ENCODE measurements at places on chromosomes 4 and X.

DNA sequence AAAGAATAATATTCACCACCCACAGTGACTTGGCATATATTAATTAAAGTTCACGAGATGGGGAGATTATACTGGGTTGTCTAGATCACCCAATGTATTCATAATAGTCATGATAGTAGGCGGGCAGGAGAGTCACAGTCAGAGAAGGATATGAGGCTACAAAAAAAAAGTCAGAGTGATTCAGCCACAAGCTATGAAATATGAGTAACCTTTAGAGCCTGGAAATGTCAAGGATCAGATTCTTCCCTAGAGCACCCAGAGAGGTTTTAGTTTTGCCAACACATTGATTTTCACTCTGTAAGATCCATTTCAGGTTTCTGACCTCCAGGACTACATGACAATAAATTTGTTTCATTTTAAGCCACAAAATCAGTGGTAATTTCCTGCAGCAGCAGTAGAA is 501.9 kb downstream of the GABRG1 start:
- no peak for DNase-seq

DNA sequence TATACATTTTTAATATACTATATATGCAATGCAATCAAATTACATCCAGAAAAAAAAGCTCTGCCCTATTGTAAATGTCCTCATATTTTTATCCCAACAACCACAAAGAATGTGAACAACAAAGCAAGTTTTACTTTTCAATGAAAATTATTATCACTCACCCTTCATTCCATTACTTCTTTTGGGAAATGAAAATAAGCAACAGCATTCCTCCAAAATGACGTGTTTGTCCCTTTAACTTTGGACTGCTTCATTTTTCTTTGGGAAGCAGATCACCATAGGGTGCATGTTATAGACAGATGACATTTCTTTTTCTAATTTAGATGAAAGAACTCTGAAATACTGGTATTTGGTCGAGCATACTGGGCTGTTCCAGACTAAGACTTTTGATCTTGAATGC is 667.1 kb upstream of the BOD1L1 start:
- DNase-seq = no peak

DNA sequence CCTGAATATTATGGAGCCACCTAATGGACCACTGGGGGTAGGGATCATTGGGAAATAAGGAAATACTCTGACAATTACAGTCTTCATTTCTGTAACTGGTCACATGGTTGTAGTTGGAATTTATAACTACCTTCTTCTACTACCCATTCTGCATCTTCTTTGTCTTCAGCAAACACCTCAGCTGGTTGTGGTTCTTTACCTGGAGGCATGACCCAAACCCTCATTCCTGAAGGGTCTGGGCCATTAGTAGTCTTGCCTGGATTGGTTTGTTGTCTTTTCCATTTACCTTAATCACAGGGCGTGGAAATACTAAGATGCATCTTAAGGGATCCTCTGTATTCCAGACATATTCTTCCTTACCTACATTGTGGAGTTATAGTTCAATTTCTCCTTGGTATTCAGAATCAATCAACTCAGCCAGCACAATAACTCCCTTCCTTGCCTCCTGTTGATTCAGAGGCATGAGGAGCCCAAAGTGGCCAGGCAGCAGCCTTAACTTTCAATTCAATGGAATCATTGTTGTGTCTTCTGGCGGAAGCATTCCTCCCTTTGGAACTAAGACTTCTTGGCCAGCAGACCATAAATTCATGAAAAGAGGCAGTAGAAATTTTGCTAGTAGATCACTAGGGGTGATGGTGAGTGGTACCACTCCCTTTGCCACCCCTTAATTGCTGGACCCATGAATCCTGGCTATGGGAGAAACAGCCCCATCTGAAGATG is 75.7 kb upstream of the RAP2C start:
- peak; percentile 8 for DNase-seq

DNA sequence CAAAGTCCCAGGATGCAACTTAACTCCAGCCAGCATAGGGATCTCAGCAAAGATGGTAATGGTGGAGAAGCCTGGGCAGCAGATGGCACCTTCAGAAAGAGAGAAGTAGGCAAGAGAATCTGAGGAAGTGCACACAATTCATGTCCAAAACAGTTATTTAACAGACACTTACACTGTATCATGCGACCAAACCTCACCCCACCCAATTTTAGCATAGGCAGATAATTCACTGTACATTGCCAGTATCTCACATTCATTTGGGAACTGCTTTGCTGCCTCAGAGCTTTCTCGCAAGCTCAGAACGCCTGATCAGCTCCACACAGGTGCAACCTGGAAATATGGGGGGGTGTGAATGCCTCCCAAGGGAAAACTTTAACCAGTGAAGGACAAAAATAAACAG is 143.0 kb upstream of the MAOA start:
- DNase-seq = no peak

DNA sequence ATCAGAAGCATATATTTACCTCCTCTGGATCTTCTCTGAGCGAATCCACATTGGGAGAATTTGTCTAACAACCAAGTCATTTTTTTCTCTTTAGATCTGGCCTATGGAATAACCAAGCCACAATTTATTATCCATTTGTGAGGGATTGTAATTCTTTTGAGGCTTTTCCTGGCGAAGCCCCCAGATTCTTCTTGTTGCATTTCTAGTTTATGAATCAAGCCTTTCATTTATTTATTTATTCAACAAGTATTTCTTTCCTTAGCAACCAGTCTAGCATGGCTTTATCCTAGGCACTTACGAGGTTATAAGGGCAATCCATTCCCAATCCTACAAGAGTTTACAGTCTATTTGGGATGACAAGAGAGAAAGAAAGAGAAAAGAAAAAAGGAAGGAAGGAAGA is 18.4 kb upstream of the FNIP2 start:
- DNase-seq = no peak

DNA sequence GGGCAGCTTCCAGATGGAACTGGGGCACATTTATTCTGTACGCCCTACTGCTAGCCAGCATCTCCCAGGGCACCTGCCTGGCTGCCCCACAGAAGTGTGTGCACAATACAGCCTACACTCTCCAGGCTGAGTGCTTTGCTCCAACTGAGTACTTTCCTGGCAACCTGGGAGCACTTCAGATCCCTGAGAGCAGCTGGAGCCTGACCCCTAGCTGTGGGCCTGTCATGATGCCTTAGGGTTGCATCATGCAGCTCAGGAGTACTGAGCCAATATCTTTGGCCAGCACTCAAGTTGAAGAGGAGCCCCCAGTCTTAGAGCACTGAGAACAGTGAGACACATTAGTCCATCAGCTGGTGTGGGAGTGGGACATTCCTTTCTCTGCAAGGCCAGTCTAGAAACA is 321.9 kb downstream of the CFAP47 start:
- no peak for DNase-seq

- no peak for DNase-seq
Measured at GRCh38 chr4:7775396-7775795, 164.3 kb downstream of the AFAP1 start.

- no peak for DNase-seq
Measured at GRCh38 chr4:14329228-14329627, 673.1 kb upstream of the CPEB2 start.

GRCh38 chr4:140065393-140065792 is 88.6 kb downstream of the MAML3 start:
- DNase-seq = no peak
